Activated T-helper 1 cell treated with anti-CD3 and anti-CD28 coated beads, Interleukin-12 subunit alpha, Interleukin-12 subunit beta, Interleukin-2, Interleukin-4 antibody, amounts not matched to agents 30 ng/mL and 10 ng/mL and 1 ng/mL, durations not matched to agents 14 hours and 24 hours and 36 hours (primary cell): ENCODE measurements at places on chromosomes 3 and 15. TPM values are rescaled to one million over a fixed set of nuclear protein-coding genes. Genes with fewer than 3 reads are reported as not detected.

Gene ITGA11
- total RNA-seq: 0.23 and 0.27 TPM in 2 replicates

Gene TPRG1
- total RNA-seq: 11.2 and 13.6 TPM in 2 replicates

Gene KCNMB2
- total RNA-seq: not detected in 2 replicates

Gene KNG1
- not detected in 2 replicates for total RNA-seq

Gene CCR4
- total RNA-seq: 110 and 115 TPM in 2 replicates

Gene FETUB
- total RNA-seq: not detected in 2 replicates

Gene SLCO2A1
- not detected in 2 replicates for total RNA-seq
